ENCODE measurements at places on chromosomes 5 and 9.

- DNase-seq, result no peak
Measured at GRCh38 chr9:136316271-136316751, 11.0 kb upstream of the GPSM1 start.

DNA sequence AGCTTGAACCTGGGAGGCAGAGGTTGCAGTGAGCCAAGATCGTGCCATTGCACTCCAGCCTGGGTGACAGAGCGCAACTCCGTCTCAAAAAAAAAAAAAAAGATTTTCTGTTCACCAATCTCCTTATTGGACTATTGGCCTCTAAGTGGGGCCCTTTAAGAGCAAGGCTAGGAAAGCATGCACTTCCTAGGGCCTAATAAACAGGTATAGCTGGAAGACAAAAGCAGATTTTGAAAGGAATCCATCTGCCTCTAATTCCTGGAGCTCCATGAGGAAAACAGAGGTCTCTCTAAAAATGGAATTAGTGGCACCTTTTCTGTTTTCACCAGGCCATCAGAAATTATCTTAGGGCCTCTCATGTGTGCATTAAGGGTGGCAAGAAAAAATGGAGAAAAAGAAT lies 70.0 kb downstream of the RGMB start:
- no peak for DNase-seq

DNA sequence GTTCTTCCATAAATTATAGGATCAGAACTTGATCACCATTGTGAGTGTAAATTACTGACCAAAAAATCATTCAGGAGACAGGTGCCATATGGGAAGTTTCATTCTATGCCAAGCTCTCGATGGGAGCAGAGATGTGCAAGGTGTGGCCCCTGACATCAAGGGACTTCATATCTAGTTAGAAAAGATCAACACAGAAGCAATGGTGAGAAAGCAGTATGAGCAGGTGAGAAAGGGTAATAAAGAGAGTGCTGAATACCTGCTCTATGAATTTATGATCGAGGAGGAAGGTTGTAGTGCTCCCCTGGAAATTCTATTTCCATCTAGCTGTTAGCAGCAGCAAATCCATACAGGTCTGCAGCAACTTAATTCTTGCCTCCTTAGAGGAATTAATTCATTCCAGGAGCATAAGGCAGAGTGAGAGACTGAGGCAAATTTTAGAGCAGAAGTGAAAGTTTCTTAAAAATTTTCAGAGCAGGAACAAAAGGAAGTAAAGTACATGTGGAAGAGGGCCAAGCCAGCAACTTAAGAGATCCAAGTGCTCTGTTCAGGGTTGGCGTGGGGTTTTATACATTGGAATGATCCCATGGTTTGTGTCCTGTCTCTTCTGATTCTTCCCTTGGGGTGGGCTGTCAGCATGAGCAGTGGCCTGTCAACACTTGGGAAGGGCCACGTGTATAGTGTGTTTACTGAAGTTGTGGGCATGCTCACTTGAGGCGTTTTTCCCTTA lies 181.8 kb downstream of the SAXO1 start:
- no peak for DNase-seq

GRCh38 chr5:15168358-15168757 lies 296.8 kb upstream of the ANKH start:
- DNase-seq, result no peak

DNA sequence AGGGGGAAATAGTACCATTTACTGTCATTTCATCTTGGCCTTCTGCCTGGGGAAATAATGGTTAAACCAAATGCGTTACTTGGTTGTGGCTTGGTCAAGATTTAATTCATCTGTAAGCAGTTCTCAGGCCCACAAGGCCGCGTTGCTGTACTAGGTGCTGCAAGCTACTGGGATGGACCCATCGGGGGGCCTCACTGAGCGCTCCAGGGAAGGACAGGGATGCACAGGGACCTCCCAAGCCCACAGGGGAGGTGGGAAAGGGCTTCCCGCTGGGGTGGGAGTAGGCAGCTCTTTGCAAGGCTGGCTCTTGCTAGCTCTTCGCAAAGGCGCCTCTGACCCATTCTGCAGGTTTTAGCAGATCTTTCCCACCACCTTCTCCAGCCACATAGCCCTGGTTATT lies 8.0 kb downstream of the GFPT2 start:
- no peak for DNase-seq

- no peak for DNase-seq
Measured at GRCh38 chr5:141669520-141669919, 12.5 kb downstream of the ARAP3 start.

DNA sequence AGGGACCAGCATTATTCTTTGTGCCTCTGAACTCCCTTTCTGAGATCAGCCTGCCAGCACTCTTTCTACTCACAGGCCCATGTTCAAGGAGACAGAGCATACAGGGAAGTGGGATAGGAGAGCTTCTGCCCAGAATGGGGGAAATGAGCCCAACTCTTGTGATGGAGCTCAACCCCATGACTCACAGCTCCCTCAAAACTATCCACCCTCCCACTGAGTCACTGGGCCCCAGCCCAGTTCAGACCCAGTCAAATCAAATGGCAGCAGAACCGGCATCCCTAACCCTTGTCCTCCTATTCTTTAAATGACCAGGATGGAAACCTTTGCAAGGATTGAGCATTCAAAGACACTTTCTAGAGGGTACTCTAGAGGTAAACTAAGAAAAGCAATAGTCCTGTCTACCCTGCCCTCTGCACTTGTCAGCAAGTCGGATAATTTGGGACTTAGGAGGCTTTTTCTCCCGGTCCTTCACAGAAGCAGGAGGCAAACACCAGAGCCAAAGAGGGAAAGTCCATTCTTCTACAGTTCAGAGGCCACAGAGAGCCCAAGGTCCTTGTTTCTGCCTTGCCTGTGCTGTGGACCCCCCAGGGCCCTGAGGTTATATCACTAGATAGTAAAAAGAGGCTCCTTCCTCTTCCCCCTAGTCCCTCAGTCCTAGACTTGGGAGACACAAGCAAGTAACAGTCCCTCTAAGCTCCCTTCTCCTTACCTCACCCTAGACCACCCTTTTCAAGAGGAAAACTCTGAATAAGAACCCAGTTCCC lies 3.2 kb downstream of the ATOSB start:
- no peak for DNase-seq

- DNase-seq, result no peak
Measured at GRCh38 chr9:124834591-124834990, 18.7 kb upstream of the WDR38 start.

GRCh38 chr5:154674029-154674428 lies 81.1 kb upstream of the LARP1 start:
- no peak for DNase-seq

- no peak for DNase-seq
Measured at GRCh38 chr9:107309271-107309670, 26.2 kb downstream of the RAD23B start.

- no peak for DNase-seq
Measured at GRCh38 chr5:110377943-110378342, 348.5 kb downstream of the TMEM232 start.

GRCh38 chr5:168305281-168305680 lies 13.8 kb downstream of the WWC1 start:
- no peak for DNase-seq

- no peak for DNase-seq
Measured at GRCh38 chr5:53179691-53180090, 70.1 kb upstream of the MOCS2 start.

- no peak for DNase-seq
Measured at GRCh38 chr9:111897601-111898137, 1.1 kb downstream of the UGCG start.

GRCh38 chr5:16446993-16447392 lies 18.6 kb downstream of the ZNF622 start:
- no peak for DNase-seq

DNA sequence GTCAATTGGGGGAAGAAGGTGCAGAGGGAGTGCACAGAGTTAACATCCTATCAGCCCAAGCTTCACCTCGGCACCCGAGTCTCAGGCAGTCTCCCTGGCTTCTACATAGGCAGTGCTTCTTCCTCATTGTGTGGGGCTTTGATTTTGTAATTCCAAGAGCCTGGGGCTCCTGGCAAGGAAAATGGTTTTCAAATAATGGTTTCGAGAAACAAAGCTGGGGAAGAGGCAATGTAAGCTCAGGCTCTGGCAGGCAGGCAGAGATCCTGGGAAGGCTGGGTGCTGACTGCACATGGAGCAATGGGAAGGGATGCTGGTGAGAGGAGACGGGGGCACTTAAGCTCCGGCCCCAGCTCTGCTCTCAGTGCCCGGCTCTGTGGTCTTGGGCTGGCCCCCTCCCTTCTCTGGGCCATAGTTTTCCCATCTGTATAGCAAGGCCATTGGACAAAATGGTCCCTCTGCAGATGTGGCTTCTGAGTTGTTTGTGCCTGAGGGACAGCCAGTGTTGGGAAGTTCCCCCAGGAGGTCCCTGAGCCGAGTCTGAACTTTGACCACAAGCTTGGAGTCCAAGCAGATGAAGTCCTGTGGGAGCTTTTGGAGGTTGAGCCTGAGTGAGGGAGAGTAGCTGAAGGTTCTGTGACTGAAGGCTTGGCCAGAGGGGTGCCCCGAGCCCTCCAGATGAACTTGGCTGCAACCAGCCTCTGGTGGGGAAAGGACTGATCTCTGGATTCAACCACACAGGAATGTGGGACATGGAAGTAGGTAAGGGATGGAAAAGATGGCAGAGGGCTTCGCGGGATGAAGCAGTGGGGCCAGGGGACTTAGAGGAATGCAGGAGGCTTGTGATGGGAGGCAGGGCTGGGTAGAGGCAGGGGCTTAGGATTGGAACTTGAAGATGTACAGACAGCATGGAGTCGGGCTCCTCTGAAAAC lies 28.5 kb upstream of the IL17B start:
- DNase-seq, result no peak

GRCh38 chr9:130448035-130448624 lies 3.4 kb downstream of the ASS1 start:
- DNase-seq, result no peak

DNA sequence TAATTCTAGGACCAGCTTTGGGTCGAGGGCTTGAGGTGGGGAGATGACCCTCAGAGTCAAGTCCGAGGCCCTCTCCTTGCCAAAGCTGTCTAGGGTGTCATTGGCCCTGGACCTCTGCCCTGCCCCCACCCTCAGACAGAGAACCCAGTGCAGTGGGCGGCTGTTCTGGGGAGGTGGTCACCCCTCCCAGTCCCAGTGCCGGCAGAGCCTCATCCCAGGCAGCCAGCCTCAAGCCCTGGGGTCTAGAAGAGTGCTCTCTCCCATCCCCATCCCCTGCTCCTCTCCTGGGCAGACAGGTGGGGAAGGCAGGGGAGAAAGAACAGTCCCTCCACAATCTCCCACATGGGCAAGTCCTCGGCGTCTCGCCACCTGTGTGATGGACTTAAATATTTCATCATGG lies 7.0 kb downstream of the NTNG2 start:
- DNase-seq, result no peak

- no peak for DNase-seq
Measured at GRCh38 chr5:133773247-133774202, 161.2 kb upstream of the FSTL4 start.

DNA sequence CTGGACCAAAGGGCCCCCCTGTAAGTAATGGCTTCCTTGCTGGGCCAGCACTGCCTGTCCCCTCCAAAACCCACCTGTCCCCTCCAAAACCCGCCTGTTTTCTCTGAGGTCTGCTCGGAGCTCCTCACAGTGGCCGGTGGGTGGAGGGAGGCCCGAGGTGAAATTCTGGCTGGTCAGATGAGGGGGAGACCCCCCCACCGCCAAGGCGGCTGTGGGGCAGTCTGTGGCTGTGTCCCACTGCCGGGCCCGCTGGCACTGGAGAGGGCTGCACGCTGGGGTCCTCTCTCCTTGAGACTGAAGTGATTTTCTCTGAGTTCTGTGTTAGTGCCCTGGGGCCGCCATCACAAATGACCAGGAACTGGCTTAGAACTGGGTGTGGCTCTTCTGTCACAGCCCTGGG lies 83.7 kb upstream of the FCN2 start:
- no peak for DNase-seq

DNA sequence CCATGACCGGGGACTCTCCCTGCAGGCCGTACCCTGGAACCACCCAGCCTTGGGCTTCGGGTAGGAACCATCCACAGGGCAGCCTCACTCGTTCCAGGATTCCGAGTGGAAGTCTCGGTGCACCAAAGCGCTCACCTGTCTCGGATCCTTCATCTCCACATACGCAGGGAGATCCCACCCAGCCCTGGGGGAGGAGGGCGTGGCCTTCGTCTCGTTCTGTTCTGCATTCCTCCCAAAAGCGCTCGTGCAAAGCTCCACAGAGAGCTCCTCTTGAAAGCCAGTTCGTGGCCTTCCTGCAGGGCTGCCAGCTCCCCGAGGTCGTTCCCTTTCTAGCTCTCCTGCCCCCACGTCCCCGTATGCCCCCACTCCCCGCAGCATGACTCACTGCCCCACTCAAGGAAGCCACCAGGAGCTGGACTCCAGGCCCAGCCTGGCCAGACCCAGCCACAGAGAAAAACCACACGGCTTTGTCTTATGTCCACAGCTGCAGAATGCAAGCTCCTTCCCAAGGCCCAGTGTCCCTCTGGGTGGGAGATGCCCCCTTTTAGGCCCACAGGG lies 65.0 kb upstream of the SARDH start:
- no peak for DNase-seq

DNA sequence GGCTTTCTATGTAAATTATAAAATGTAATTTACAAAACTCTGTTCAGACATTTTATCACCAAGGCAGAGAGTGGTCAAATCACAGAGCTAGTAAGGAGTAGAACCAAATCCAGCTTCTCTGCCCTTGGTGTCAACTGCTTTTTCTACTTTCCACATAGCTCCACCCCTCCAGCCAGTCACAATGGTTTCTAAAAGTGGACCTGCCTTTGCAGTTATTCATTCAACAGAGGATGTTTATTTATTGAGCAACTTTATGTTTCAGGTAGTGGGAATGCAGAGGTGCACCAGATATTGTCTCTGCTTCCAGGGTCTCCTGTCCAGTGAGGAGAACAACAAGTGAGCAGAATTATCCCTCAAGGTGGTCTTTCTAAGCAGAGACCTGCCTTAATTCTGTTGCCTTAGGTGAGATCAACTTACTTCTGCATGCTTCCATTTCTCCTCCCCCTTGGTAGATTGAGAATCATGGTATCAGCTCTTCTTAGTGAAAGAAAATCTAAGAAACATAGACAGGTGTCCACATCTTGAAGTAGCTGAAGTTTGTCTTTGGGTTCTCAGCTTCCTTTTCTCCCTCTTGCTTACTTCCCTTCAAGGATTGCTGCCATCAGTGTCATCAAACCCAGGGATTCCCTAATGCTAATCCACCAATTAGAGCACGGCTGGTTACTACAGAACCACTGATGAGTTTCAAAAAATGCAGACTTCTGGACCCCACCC lies 17.2 kb upstream of the PDCD1LG2 start:
- no peak for DNase-seq

DNA sequence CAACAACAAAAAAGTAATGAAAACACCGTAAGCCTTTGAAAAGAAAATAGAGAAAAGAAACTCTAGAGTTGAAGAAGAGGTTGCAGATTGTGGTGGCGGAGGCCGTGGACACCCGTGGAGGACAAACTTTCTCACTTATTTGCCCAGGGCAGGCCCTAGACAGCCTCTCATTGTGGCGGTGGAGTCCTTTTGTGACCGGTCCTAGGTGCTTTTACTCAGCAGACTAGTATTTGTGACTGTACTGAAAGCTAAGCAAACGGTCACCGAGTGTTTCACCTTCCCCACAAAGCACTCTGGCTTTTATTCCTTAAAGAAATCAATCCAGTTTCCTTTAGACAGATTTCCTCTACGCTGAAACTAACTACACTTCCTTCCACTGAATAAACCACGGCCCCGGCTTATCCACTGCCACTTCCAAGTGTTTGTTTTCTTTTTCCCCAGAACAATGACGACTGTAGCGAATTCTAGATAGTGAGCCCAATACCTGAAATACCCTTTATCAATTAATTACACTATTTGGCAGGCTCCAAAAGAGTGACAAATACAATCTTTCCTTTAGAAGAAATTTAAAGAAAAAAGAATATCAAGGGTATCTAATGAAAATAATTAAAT lies 210.2 kb upstream of the TARS1 start:
- DNase-seq, result no peak
